Naive thymus-derived CD8-positive, alpha-beta T cell (primary cell): ENCODE measurements at places on chromosomes 16 and 17. TPM values are rescaled to one million over a fixed set of nuclear protein-coding genes. Genes with fewer than 3 reads are reported as not detected.

DNA sequence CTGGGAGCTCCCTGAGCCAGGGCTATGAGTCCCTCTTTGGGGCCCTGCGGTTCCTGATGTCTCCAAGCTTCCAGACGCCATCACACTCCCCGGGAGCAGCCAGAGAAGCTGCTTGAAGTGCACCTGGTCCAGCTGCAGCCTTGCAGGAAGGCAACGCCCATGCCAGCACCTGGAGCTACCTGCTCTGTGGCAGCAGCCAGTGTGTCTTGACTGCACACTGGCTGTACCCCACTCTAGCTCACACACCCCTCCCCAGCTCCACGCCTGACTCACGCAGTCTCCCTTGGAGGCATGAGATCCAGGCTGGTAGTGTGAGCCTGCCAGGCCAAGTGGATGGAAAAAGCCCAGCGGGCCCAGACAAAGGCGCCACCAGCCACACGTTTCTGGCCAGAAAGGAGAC lies 63.3 kb downstream of the USP32 start:
- peaks cover 6% of the 10 kb centered on the region for H3K4me1 ChIP-seq
- H3K27me3 ChIP-seq, result no peaks in the 10 kb centered on the region
- peaks cover 9% of the 10 kb centered on the region for H3K36me3 ChIP-seq
- no peak overlapping the region for H3K27ac ChIP-seq

GRCh38 chr16:27264151-27264550 lies 4.4 kb downstream of the NSMCE1 start:
- H3K36me3 ChIP-seq, result no peaks in the 10 kb centered on the region
- no peak overlapping the region for H3K27ac ChIP-seq
- H3K4me3 ChIP-seq, result no peak overlapping the region
- peaks cover 80% of the 10 kb centered on the region for H3K4me1 ChIP-seq

DNA sequence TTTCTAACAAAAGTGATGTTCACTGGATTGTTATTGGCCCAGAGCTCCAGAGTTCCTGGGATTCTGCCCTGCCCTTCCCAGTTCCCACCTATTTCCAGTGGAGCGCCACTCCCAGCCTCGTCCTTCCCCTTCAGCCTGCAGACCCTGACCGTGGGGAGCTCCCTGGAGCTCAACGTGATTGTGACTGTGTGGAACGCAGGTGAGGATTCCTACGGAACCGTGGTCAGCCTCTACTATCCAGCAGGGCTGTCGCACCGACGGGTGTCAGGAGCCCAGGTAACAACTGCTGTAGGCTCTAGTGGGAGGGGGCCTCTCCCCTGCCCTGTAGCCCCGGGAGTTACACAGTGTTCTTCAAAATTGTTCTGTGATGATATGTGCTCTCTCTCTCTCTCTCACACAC lies 11.8 kb downstream of the COX6A2 start:
- H3K4me1 ChIP-seq, result peaks cover 7% of the 10 kb centered on the region
- H3K36me3 ChIP-seq, result no peaks in the 10 kb centered on the region

GRCh38 chr17:6521586-6521985 lies 34.8 kb downstream of the PITPNM3 start:
- DNase-seq, result no peak
- H3K36me3 ChIP-seq, result no peaks in the 10 kb centered on the region
- no peak overlapping the region for H3K27ac ChIP-seq
- no peak overlapping the region for H3K4me3 ChIP-seq

The VAT1L gene
- not detected for total RNA-seq

DNA sequence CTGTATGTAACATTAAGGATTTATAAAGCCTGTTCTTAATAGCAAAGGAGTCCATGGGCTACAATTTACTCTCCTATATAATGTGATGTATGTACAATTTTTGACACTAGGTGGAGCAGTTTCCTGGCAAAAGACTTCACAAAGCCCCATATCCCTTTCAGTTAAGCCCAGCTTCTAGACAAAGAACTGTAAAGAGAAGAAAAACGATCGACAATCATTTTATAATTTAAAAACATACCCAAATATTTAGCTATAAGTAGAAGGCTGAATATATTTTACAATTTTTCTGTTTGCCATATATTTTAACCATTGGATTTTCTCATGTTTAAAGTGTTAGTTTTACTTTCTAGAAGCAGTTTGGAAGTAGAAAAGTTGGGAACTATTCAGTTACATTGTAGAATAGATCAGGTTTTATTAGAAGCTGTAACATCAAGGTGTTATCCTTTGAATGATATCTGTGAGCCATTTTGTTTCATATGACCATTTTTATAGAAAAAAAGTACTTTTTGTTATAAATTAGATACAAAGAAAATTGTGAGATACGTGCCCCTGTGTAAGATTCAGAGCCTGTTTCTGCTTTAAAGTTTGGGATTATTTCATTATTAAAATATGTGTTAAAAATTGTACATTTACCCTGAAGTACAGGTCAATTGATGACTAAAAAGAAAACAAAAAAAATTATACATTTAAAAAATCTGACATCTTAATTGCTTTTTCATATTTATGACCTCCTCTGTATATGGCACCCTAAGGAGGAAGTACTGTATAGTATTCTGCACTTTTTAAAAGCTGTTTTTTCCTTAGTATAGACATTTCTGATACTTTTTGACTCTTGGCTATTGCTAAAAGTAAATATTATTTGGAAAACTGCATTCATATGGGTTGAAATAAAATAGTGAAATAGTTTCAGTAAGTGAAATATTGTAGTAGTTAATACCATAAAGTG lies 46.3 kb downstream of the VMP1 start:
- peak overlapping the region; percentile 6 for H3K4me3 ChIP-seq
- H3K27ac ChIP-seq, result peak overlapping the region; percentile 91
- H3K36me3 ChIP-seq, result peaks cover 32% of the 10 kb centered on the region

GRCh38 chr17:12024327-12024726 lies 3.6 kb downstream of the MAP2K4 start:
- H3K4me3 ChIP-seq, result peak overlapping the region; percentile 16
- peaks cover 5% of the 10 kb centered on the region for H3K36me3 ChIP-seq
- H3K4me1 ChIP-seq, result peaks cover 83% of the 10 kb centered on the region
- DNase-seq, result no peak
- H3K27me3 ChIP-seq, result no peaks in the 10 kb centered on the region

The PRR11 gene
- total RNA-seq, result 0.65 TPM

The CYGB gene
- total RNA-seq, result 2.1 TPM

The NPIPB6 gene
- total RNA-seq, result 6.9 TPM

DNA sequence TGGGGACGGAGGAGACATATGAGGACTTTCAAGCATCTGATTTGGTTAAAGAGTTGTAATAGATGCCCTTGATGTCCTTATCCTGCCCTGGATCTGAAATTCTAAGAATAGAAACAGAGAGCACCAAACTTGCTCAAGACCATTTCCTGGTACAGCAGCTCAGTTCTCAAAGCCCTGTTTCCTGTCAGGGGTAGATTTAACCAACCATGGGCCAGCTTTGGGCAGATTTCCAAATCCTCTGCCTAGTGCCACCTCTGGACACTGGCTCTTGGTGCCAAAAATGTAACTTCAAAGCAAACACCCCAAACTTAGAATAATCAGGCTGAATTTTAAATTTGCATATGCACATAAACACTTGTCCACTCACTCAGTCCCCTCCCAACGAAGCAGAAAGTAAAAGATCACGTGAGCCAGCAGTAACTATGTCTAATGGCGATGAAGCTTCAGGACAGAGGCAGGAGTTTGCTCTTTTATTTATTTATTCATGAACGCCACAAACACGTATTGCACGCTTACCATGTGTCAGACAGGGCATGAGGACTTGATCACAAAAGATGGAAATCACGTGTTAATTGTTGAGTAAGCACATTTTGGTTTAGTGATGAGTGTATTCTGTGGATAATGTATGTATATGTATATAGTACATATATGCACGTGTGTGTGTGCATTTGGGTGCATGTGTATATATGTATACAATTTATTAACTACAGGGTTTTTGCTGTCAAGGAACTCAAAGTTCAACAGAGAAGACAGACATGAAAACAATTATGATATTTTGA lies 23.1 kb upstream of the SDK2 start:
- H3K27ac ChIP-seq, result no peak overlapping the region
- peak overlapping the region; percentile 43 for H3K4me3 ChIP-seq
- DNase-seq, result no peak
- peaks cover 27% of the 10 kb centered on the region for H3K4me1 ChIP-seq

DNA sequence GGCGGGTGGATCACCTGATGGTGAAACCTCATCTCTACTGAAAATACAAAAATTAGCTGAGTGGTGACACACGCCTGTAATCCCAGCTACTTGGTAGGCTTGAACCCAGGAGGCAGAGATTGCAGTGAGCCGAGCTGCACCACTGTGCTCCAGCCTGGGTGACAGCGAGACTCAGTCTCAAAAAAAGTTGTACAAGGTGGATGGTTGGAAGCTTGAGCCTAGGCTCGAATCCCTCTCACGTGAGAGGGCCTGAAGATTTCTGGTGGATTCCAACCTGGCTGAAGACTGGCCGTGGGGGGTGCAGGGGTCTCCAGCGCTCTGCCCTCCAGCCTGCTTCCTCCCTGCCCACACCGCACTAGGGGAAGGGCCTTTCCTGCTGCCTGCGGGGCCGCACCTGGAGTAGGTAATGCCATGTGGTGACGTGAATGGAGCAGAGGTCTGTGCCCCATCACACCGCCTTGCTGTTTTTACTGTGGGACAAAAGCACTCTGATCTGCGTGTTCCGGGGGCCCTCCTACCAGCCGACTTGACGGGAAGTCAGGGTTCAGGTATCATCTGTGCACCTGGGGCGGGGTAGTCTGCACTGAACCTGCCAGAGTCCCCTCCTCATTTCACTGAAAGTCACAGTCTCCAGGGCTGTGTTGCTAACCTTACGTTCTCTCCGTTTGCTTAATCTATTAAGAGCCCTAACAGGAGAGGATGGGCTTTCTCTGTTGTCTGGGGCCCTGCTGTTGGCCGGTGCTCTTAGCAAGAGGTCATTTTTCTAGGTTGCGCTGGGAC lies 4.2 kb downstream of the RPL13 start:
- peaks cover 55% of the 10 kb centered on the region for H3K4me1 ChIP-seq
- peak overlapping the region; percentile 46 for H3K4me3 ChIP-seq

The SCARF1 gene
- 1.3 TPM for total RNA-seq

- peaks cover 2% of the 10 kb centered on the region for H3K4me1 ChIP-seq
- no peak for DNase-seq
- no peaks in the 10 kb centered on the region for H3K27me3 ChIP-seq
- H3K27ac ChIP-seq, result no peak overlapping the region
These were observed 53.1 kb downstream of the HS3ST3B1 start for GRCh38 chr17:14353861-14354474.

- no peak for DNase-seq
- no peaks in the 10 kb centered on the region for H3K36me3 ChIP-seq
- no peak overlapping the region for H3K27ac ChIP-seq
- peaks cover 17% of the 10 kb centered on the region for H3K27me3 ChIP-seq
- no peak overlapping the region for H3K4me3 ChIP-seq
These were observed 197.5 kb downstream of the CYLD start for GRCh38 chr16:50939356-50939755.

GRCh38 chr16:3047387-3047720 lies 993 bp downstream of the MMP25 start:
- DNase-seq, result no peak
- H3K4me1 ChIP-seq, result peaks cover 19% of the 10 kb centered on the region
- H3K4me3 ChIP-seq, result peak overlapping the region; percentile 76
- peak overlapping the region; percentile 56 for H3K27ac ChIP-seq

The LDHD gene
- total RNA-seq, result not detected

DNA sequence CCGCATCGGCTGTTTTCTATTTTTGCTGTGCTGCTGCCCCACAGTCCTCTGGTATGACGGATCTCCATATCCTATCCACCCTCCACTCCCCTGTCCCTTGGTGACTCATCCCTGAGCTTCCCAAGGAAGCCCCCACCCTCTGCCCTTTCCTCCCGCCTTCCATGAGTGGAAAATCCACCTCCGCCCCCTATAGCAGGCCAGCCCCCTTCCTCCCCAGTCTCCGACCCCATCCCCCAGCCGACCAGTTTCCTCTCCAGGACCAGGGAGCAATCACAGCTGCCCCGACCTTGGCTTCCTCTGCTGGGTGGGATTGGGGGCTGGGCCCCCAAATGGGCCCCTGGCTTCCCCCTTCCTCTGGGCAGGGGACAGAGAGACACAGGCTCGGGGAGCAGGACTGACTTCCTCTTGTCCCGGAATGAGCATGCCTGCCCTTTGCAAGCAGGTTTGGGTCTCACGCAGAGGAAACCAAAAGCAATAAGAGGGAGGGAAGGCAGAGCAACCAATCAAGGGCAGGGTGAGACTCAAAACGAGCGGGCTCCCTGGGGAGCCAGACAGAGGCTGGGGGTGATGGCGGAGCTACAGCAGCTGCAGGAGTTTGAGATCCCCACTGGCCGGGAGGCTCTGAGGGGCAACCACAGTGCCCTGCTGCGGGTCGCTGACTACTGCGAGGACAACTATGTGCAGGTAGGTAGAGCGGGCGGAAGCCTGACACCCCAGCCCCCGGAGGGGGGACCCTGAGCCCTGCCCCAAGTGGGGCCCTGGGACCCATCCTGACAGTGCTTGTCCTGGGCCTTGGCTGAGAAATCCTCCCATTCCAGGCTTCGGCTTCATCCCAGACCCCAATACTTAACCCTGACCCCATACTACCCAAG lies at the start of the genes ABI3 and GNGT2:
Gene ABI3, plus strand, starts transcription at position 550 of the 872 bp plus-strand sequence. Its CDS starts 18 bp downstream, at position 568.
Gene GNGT2, minus strand, starts transcription at position 417 of the 872 bp plus-strand sequence. CDS start 3,152 bp downstream, outside the sequence.
- no peaks in the 10 kb centered on the region for H3K27me3 ChIP-seq
- H3K4me1 ChIP-seq, result peaks cover 85% of the 10 kb centered on the region
- H3K36me3 ChIP-seq, result no peaks in the 10 kb centered on the region
- H3K4me3 ChIP-seq, result peak within 1 kb of the TSS; percentile 99

- H3K4me1 ChIP-seq, result peaks cover 42% of the 10 kb centered on the region
- H3K27ac ChIP-seq, result peak overlapping the region; percentile 84
- H3K27me3 ChIP-seq, result no peaks in the 10 kb centered on the region
- H3K4me3 ChIP-seq, result peak overlapping the region; percentile 67
These were observed 18.4 kb downstream of the GJD3 start for GRCh38 chr17:40345994-40346764.
